ENCODE measurements at places on chromosomes 5 and 9. TPM values are rescaled to one million over a fixed set of nuclear protein-coding genes. Genes with fewer than 3 reads are reported as not detected.

GRCh38 chr5:10461041-10461440 lies 19.4 kb downstream of the ROPN1L start:
- H3K27me3 ChIP-seq = no peaks in the 10 kb centered on the region
- H3K36me3 ChIP-seq = no peaks in the 10 kb centered on the region
- H3K4me1 ChIP-seq = peaks cover 18% of the 10 kb centered on the region
- H3K27ac ChIP-seq = no peak overlapping the region
- no peak for DNase-seq

- H3K27me3 ChIP-seq = no peaks in the 10 kb centered on the region
- no peak overlapping the region for H3K4me3 ChIP-seq
- H3K27ac ChIP-seq = no peak overlapping the region
Observed at GRCh38 chr5:14125262-14125661, 17.9 kb upstream of the TRIO start.

The PFN3 gene
- not detected for total RNA-seq

The PDE8B gene
- total RNA-seq = 0.79 TPM

DNA sequence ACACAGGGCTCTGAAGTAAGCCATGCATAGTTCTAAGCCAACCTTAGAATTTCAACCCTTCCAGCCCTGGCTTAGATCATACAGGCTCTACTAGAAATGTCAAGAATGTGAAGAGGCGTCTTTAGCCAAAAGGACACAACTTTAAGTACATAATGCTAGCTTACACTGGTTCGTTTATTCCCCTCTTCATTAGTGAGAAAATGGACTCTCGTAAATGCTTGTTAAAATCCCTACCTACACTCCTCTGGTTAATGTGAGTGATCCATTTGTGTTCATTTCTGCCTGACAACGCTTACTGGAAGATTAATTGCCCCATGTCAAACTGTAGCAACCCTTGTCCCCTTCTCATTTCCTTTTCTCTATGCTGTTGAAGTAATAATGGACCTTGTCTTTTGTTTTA lies 149.3 kb upstream of the POU5F2 start:
- no peaks in the 10 kb centered on the region for H3K27me3 ChIP-seq
- no peaks in the 10 kb centered on the region for H3K36me3 ChIP-seq
- H3K4me3 ChIP-seq = no peak overlapping the region
- H3K4me1 ChIP-seq = peaks cover 9% of the 10 kb centered on the region
- H3K27ac ChIP-seq = no peak overlapping the region

GRCh38 chr9:110837401-110838005 lies 168.9 kb downstream of the MUSK start:
- H3K36me3 ChIP-seq = no peaks in the 10 kb centered on the region
- H3K27me3 ChIP-seq = no peaks in the 10 kb centered on the region
- H3K4me1 ChIP-seq = no peaks in the 10 kb centered on the region
- DNase-seq = no peak
- no peak overlapping the region for H3K4me3 ChIP-seq

The SLC4A9 gene
- not detected for total RNA-seq

- H3K27ac ChIP-seq = no peak overlapping the region
- no peaks in the 10 kb centered on the region for H3K4me1 ChIP-seq
- DNase-seq = no peak
- H3K27me3 ChIP-seq = no peaks in the 10 kb centered on the region
- H3K4me3 ChIP-seq = no peak overlapping the region
- H3K36me3 ChIP-seq = no peaks in the 10 kb centered on the region
Observed at GRCh38 chr9:74920944-74921626, 31.6 kb downstream of the C9orf40 start.

DNA sequence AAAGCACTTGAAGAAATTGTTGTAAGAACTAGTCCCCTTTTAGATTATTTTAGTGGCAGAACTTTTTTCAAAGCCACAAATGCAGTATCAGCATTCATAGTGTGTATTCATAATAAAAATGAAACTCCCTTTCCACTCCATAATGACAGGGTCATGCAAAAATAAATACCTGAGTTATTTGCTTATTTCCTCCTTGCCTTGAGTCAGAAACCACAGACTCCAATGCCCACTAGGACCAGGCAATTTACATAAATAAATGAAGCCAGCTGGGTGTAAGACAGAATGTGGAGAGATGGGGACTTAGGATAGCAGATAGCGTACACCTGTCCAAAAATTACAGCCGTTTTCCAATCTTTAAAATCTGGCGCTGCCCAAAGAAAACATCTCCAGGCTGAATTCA lies 417.8 kb downstream of the TMEM161B start:
- H3K27ac ChIP-seq = no peak overlapping the region
- no peaks in the 10 kb centered on the region for H3K4me1 ChIP-seq
- no peaks in the 10 kb centered on the region for H3K27me3 ChIP-seq
- H3K36me3 ChIP-seq = no peaks in the 10 kb centered on the region

- no peaks in the 10 kb centered on the region for H3K4me1 ChIP-seq
- H3K27ac ChIP-seq = no peak overlapping the region
- no peak for DNase-seq
- no peaks in the 10 kb centered on the region for H3K36me3 ChIP-seq
- no peak overlapping the region for H3K4me3 ChIP-seq
Observed at GRCh38 chr5:109922381-109922995, 232.8 kb downstream of the MAN2A1 start.
